ENCODE measurements at places on chromosomes 13 and 19.

DNA sequence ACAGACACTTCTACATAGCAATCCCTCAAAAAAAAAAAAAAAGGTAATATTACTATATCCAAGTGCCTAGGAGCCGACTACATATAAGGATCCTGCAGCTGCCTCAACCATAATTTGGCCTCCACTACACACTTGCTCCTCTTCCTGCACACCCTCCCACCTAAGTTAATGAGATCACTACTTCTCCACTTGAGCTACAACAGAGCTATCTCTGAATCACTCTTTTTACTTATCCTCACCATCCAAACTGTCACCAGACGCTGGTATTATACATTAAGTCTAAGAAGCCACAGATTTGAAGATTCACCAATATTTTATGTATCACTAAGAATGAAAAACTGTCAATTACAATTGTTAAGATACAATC lies 8.3 kb downstream of the OBI1 start:
- no peak for DNase-seq

- DNase-seq = no peak
Measured at GRCh38 chr13:24217601-24218281, 57.2 kb downstream of the SPATA13 start.

- no peak for DNase-seq
Measured at GRCh38 chr13:109273326-109273751, 513.0 kb downstream of the IRS2 start.

- DNase-seq = no peak
Measured at GRCh38 chr19:47183601-47184000, 47.4 kb downstream of the BBC3 start.

DNA sequence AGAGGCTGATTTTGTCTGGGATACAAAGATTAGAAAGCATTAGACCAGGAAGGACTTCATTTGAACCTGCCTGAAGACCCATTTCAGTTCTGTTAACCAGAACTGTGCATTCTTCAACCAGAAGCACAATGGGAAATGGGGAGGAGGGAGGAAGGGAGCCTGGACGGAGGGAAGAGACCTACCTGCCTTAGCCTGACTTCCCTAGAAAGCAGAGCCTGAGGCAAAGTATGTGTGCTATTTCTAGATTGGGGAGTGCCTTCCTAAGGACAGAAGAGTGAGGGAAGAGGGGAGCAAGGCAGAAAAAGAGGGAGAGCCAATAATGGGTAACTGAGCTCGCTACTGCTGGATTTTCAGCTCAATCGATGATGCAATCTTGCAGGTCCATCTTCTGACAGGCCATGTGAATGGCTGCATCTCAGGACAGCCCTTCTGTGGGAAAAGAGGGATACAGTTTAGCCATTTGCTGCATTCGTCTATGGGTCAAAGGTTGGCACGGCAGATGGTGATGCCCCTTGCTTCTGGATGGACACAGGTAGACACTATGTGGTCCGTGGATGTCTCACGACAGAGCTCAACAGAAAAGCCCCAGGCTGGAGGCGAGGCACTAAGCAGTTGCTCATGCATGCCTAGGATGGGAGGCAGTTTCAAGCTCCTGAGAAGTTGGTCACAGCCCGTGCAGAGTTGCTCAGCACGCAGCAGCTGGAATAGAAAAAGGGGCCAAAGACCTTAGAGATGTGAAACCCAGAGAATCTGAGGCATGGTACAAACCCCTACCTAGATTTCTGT lies 78.8 kb upstream of the UBL3 start:
- no peak for DNase-seq

DNA sequence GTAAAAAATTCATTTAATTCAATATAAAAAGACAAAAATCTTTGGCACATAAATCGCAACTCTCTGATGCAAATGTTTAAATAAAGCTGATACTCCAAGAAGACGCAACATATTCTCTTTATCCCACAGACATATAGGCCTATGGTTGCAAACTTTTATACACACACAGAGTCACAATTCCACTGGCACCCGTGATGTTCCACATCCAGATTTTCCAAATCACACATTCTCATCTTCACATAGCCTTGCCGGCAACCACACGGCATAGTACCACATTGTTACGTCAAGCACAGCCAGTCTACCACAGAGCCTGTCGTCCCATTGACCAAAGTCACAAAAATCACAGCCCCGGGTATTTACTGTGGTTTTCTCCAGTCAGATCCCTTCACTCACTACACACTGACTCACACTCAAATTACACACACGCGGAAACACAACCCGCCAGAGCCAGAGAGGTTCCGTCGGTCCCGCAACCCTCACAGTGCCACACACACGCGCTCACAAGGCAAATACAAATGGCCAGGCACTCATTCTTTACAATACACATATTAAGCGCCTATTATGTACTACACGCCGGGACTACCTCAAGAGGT lies 546 bp upstream of the ZNF546 start:
- DNase-seq = peak; percentile 62

GRCh38 chr13:43110658-43111057 lies 87.3 kb downstream of the DNAJC15 start:
- DNase-seq = no peak

GRCh38 chr13:80180740-80181355 lies 160.1 kb downstream of the SPRY2 start:
- DNase-seq = no peak

Measured in DMS79 treated with DMSO at 0.1 percent for 48 hours (cell line).